Cerebellum (tissue), 4 donors: ENCODE measurements at places on chromosomes 6 and 20.

DNA sequence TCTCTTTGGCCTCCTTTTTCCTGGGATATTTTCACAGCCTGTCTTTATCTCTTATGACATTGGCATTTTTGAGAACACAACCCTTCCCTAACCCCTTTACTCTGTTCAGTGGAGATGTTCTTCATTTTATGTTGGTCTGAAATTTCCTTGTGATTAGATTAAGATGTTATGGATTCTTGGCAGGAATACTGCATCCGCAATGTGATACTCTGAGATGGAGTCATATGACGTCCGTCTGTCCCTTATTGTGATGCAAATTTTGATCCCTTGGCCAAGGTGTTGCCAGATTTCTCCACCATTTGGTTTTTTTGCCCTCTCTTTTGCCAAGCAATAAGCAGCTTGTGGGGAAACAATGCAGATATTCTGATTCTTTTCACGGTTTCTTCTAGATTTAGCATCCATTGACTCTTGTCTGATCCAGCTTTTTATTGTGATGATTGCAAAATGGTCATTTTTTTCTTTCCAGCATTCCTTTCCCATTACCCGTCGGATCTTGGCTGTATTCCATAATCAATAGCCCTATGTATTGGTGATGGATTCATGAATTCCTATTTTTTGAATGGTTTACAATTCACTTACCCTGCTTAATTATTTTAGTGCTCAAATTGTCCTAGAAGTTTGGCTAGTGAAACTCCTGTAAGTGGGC, 85.1 kb downstream of the NCOA3 start:
- DNase-seq: no peak

DNA sequence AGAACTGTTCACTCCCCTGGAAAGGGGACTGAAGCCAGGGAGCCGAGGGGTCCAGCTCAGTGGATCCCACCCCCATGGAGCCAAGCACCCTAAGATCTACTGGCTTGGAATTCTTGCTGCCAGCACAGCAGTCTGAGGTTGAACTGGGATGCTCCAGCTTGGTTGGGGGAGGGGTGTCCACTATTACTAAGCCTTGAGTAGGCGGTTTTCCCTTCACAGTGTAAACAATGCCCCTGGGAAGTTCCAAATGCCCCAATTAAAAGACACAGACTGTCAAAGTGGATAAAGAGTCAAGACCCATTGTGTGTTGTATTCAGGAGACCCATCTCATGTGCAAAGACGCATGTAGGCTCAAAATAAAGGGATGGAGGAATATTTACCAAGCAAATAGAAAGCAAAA, 150.2 kb downstream of the LPA start:
- no peak for DNase-seq

DNA sequence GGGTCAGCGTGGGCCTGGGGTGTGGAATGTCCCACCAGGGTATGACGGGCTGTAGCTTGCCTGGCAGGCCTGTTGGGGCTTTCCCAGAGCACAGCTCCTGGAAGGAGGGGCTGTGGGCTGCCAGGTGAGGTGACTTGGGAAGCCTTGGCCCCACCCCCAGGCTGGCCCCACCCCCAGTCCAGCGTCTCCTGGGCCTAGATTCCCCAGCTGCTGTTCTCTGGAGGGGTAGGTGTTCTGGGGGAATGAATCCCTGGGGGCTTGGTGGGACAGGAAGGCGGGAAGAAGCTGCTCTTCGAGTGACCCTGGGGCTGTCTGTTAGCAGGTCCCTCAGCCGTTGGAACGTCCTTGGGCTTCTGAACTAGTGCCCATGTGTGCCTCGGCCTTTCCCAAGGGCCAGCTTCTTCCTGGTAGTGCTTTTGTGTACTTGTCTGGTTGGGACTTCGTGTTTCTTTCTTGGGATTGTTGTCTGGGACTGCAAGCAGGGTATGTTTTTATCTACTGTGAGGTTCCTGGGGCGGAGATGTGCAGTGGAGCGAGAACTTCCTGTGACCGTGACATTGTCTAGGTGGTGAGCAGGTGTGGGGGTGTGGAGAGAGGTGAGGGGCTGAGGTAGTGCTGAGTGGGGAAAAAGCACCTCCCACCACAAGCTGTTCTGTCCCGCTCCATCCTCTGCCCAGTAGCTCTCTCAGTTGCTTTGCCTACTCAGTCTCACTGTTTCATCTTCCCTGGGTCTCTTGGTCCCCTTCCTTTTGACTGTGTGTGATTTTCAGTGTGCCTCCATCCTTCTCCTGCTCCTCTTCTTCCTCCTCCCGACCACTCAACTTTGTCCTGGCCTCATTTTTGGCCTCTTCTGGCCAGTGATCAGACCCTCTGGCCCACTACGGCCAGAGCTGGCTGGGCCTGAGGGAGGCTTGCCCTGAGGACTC, 1.3 kb upstream of the DDR1 start:
- no peak for DNase-seq

GRCh38 chr6:36676141-36677058, 2.1 kb upstream of the CDKN1A start:
- no peak for DNase-seq

GRCh38 chr6:11292594-11293236, 60.2 kb upstream of the NEDD9 start:
- no peak for DNase-seq

DNA sequence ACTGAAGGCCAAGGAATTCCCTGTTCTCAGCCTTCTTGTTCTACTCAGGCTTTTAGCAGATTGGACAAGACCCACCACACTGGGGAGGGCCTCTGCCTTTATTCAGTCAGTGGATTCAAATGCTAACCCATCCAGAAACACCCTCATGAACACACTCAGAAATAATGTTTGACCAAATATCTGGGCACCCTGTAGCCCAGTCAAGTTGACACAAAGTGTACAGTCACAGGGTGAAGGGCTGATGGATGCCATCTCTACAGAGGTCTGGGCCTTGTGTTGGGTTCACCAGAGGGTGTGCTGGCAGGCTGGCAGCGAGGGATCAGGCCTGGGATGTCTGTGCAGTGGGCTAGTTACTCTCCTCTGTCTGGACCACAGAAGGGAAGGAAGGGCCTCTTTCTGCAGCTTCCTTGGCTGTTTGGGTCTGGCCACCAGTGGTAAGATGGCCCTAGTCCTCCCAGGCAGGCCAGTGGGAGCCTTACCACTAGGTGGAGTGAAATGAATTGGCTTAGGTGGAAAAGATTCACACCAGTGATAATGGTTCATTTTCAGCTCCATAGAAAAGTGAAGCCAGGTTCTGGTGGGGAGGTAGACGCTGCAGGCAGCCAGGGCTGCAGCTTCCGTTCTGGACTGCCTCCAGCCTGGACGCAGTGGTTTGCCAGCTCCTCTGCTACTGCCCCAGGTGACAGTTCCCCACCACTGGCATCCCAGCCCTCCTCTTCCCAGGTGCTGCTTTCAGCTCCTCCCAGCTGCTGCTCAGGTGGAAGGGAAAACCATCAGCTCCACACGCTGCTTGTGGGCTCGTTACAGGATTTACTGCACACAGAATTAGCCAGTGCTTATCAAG, 9.2 kb downstream of the TUBB2A start:
- no peak for DNase-seq

DNA sequence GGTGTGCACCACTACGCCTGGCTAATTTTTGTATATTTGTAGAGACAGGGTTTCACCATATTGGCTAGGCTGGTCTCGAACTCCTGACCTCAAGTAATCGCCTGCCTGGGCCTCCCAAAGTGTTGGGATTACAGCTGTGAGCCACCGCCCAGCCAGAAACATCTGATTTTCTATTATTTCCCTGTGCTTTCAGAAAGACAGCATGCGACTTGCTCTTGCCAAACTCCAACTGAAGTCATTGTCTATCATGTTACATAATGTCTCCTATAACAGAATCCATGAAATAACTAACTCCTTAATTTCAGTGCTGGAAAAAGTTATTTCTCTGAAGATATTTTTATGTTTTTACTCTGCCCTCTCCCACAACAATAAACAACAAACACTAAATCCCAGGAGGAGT, 8.5 kb downstream of the RMND1 start:
- no peak for DNase-seq
